ENCODE measurements at places on chromosomes 2 and 18.
A peak's percentile ranks its signal among the peaks of the same experiment; 100 is the strongest.

DNA sequence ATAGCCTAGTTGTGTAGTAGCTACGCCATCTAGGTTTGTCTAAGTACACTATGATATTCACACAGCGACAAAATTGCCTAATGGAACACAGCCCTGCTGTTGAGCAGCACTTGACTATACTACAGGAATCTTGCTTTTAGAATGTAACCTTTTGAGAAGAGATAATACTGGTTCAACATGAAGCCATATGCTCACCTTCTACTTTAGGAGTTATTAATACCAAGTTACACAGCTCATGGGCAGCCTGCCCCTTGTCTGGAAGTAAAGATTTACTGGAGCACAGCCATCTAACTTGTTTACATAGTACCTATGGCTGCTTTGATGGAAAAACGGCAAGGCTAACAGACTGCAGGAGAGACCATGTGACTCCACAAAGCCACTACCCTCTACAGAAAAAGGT lies 174.8 kb downstream of the DYM start:
- DNase-seq, result no peak

DNA sequence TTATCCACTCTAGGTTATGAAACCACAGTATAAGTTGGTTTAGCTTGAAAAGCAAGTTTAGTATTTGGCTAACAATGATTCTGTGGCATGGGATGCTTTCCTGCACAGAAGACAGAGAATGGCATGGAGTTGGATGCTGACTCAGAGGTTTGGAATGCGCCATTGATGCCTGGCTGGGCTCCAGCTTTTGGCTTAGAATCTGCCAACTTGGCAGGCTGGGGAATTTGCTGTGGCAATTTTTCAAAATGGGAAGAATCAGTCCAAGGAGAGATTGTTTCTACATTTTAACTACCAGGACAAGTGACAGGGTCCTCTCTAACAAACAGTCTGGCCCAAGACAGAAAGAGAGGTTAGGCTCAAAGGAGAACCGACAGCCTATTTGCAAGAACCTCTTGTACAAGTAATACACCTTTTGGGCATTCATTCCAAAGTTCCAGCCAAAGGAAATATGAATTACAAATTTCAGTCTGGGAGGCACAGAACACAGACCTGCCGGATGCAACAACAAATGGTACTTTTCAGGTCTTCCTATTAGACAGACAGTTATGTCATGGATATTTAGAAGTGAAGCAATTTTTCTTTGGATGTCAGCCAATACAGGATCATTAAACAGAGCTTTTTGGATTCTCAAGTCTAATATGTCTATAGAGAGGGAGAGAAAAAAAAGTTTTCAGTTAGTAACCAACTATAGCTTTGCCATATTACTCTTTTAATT lies 1027.7 kb downstream of the TMEM182 start:
- no peak for DNase-seq

- DNase-seq, result no peak
Observed at GRCh38 chr2:195590199-195590860, 66.7 kb upstream of the SLC39A10 start.

GRCh38 chr2:241762933-241763369 lies 13.7 kb upstream of the GAL3ST2 start:
- DNase-seq, result peak; percentile 19

- no peak for DNase-seq
Observed at GRCh38 chr2:212088353-212088752, 450.2 kb downstream of the ERBB4 start.

GRCh38 chr2:175463589-175464310 lies 282.2 kb upstream of the ATP5MC3 start:
- DNase-seq, result no peak

- DNase-seq, result no peak
Observed at GRCh38 chr2:234099266-234099665, 48.8 kb downstream of the SPP2 start.

GRCh38 chr18:23397907-23398306 lies 55.2 kb upstream of the RIOK3 start:
- DNase-seq, result no peak

GRCh38 chr2:105179469-105180372 lies 61.8 kb upstream of the GPR45 start:
- DNase-seq, result no peak

DNA sequence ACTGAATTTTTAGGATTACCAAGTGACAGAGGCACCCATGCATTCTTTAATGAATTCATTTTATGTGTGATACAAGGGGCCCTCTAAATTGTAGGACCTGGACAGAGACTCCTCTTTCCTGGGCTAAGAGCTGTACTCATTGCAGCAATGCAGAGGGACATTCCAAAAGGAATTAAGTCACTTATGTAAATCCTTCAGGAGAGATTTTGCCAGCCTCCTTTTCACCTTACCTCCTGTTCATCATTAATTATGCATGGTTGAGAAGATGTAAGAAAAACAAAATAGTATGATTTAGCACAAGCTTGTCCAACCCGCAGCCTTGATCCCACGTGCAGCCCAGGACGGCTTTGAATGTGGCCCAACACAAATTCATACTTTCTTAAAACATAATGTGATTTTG lies 84.5 kb upstream of the TANK start:
- no peak for DNase-seq
